Fibroblast of skin of abdomen (primary cell): ENCODE measurements at places on chromosomes 7 and 10.

DNA sequence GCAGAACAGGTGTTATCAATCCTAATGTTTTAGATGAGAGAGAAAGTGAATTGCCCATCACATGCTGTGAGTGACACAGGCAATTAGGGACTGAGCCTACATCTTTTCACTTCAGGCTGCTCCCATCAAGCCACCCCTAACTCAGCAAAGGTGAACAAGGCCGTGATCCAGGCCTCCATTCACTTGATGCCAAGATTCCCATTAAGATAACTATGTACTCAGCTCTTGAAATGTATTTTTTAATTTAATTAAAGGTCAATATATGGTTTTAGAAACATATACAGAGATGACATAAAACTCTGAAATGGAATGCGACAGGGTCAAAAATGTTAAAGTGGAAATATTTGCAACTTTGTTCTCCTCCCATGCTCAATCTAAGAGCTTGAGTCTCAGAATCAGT is 27.9 kb upstream of the UBE2H start:
- DNase-seq, result no peak

GRCh38 chr7:101558742-101559325 is 70.3 kb downstream of the MYL10 start:
- DNase-seq, result no peak

GRCh38 chr7:106595922-106596321 is 65.0 kb downstream of the CCDC71L start:
- no peak for DNase-seq

GRCh38 chr7:33534833-33535232 is 370.5 kb upstream of the BMPER start:
- peak; percentile 86 for DNase-seq

DNA sequence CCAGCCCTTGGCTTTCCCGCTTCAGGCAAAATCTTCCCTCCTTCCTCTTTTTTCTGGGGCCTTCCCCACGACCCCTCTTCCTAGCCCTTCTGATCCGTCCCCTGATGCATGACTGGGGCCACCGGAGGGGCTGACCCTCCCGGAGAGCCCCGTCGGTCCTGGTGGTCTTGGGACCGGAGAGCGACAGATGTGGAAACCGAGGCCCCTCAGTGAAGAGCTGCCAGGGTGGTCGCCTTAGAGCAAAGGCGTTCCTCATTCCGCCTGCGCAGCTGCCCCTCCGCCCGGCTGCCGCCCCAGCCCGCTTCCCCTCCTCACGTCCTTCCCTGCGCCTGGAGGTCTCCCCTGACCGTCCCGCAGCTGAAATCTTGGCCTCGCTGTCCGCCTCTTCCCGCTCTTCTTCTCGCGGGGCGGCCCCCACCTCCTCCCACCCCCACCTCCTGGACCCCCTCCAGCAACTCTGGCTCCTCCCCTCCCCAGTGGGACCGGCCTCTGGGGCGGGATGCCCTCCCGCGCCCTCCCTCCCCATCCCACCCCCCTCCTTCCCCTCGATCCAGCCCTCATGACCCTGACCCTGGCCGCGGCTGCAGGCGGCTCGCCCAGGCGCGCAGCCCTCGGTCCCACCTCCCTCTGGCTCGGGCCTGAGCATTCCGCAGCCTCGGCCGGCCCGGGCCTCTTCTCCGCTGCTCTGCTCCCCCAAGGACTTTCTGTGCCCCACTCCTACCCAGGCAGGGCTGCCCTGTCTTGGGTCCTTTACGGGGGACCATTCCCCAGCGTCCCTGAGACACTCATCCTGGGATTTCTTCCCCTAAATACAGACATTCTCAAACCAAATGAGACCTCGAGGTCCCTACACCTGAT is at the start of gene RARRES2:
TSS of gene RARRES2 (minus strand) at position 367 of the 858 bp plus-strand sequence. CDS start 1,020 bp downstream, outside the sequence.
- no peak for DNase-seq

DNA sequence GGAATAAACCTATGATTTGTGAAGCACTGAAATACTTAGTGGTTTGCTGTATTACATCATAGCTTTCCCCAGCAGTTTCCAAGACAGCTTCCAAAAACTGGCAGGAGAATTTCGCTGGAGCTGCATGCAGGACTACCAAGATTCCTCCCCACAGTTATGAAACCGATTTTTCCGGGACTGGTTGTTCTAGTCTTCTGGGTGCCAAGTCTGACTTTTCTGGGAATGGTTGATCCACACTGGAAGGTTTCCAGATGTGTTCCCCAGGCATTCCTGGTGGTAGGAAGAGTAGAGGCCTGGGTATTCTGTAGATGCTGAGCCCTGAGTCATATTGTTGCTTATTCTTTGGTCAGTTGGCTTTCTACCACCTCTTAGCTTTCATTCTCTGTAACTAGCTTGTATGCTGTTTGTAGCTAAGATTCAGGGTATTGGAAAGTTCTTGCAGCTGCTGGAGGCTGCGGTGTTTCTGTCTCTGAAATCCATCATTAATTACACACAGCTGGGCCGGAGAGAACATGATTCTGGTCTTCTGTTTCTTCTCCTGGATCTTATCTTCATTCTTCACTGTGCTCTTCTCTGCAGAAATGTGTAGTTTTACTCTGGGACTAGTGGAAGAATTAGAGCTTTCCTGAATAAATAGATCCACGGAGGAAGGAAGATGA is 6.3 kb downstream of the ABCC2 start:
- DNase-seq, result peak; percentile 98

GRCh38 chr10:92574548-92575261 is 812 bp upstream of the IDE start:
- peak; percentile 56 for DNase-seq

- no peak for DNase-seq
Observed at GRCh38 chr10:639751-640672, 49.5 kb downstream of the DIP2C start.

DNA sequence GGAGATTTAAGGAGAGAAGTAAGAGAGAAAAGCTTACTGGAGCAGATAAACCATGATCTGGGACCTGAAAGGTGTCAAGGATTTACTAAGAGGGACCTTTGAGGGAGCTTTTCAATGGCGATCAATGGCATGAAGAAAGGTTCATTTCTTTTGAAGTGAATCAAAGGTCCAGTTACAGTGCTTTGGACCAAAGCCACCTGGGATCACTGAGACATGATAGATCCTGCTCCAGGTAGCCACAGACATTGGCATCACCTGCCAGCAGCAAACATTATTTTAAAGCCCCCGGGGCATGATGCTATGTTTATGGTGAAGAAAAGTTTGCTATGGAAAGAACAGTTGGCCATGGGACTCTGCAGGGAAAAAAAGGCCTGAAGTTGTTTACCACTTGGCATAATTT is 109.4 kb downstream of the SLC25A13 start:
- no peak for DNase-seq

GRCh38 chr10:123999956-124000615 is 93.3 kb downstream of the CHST15 start:
- no peak for DNase-seq

DNA sequence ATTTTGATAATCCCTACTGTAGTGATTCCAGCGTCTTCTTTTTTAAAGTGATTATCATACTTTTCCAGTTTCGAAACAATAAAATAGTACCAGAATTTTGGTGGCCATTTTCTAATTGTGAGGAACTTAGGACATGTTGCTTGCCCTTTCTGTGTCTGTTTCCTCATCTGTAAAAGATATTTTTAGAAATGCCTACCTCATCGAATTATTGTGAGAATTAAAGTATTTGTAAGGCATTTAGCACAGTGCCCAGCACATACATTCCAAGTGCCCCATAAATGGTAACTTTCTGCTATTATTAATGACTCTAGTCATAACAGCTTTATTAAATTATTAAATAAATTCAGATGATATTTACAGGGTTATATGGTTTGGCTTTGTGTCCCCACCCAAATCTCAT is 3.7 kb downstream of the CFAP69 start:
- DNase-seq, result no peak

GRCh38 chr10:111481261-111481826 is 404.5 kb downstream of the ADRA2A start:
- peak; percentile 51 for DNase-seq

DNA sequence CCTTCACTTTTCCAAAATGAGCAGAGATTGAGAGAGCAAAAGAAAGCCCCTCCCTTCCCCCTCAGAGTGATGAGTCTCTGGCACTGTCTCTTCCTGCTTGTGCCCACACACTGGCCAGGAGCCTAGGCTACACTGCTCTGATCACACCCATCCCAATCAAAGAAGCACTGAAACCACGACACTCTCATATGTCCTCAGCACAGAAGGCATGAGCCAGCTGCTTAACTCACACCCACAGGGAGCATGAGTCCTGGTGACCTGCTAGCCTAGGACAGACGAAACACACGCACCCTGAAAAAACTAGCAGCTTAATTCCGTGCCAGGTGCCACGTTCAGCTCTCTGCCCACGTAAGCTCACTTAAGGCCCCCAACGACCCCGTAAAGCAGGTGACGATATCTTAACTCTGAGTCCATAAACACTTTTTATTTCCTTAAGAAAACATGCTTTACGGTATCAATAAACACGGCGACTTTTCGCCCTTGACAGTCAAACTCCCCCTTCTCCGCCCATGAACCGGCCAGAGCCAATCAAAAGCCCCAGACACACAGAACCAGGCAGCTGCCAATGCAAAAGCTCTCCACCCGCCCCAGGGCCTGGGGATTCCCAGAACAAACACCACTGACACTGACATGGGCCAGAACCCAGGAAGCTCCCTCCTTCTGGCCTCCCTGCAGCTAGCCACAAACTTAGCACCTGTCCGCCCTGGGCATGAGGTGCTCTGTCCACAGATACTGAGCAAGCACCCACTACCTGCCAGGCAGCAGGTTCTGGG is 69.0 kb downstream of the TNRC18 start:
- DNase-seq, result no peak

DNA sequence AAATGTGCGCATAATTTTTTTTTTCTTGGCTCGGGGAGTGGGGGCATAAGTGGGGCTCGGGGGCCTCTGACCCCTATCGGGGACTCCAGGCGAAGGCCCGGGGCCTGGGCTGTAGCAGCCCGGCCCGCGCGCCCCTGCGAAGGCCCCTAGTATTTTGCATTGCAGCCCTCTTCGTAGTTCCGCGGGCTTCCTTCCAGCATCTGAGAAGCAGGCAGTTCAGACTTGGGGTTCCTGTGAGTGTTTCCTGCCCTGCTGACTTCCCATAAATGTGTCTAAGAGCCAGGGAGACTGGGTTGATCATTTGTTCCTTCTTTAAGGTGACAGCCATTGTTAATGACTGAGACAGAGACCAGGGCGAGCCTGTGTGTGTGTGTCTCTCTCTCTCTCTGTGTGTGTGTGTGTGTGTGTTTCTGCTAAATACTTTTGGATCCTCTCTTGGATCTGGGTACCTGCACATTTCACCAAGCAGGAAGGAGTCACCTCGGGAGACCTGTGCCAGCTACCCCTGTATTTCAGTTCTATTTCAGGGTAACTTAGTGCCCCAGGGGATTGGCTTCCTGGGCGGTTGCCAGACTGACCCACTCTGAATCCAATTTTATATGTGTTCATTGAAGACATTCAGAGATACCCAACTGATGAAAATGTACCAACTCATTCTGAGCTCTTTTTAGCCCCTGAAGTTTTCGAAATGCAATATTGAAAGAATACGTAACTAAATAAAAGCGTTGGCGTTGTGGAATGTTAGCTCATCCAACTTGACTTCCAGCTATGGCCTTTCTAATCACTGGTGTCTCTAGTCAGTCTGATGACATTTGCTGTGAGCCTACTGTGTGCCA is 805 bp downstream of the MSRB2 start:
- DNase-seq, result peak; percentile 67

DNA sequence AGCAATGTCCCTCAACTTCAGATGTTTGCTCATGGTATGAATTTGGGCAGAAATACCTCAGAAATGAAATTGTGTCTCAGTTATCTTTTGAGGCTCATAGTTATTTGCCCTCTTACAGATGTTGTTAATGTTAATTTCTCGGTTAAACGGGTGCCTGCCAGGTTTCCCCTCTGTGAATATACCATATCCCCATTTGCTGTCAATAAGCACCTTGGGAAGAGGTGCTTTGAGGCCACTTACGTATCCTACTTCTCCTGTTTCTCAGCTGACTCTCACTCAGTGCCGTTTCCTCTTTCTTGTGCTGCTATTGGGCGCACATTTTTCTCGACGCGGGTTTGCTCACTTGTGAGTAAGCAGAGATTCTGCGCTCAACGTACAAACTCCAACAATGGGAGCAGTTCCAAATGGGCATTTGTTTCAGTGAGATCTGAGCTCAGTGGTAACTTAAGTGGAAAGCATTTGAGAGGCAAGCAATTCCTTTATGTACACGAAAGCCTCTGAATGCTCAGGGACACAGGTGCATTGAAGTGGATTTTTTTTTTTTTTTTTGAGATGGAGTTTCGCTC is 34.8 kb upstream of the JAKMIP3 start:
- no peak for DNase-seq

GRCh38 chr10:72030762-72031543 is 57.4 kb downstream of the SPOCK2 start:
- DNase-seq, result no peak

- no peak for DNase-seq
Observed at GRCh38 chr7:150997817-150998216, 7.0 kb downstream of the NOS3 start.

GRCh38 chr10:8032558-8032957 is 21.9 kb upstream of the GATA3 start:
- DNase-seq, result no peak

- DNase-seq, result no peak
Observed at GRCh38 chr10:114392112-114392835, 12.0 kb downstream of the AFAP1L2 start.

DNA sequence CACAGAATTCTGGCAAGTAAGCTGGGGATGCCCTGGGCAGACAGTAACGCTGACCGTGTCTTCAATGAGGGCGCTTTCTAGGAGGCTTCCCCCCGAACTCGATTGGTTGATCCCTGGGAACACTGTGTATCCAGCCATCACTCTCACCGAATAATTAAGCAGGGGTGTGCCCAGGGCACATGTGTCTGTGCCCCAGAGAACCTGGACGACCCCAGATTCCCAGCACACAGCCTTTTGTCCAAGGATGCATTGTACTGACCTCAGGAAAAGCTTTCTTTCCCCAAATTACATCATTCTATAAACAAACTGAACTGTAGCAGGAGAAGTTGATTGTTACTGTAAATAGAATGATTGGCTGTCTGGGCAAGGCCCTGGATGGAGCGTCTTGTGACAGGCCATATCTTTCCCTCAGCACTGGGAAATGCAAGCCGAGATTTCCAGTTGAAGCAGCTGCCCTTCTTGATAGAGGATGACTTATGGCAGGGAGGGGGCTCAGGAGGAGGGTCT is 6.6 kb upstream of the DEPP1 start:
- no peak for DNase-seq

- peak; percentile 42 for DNase-seq
Observed at GRCh38 chr7:105655067-105655466, 73.8 kb upstream of the EFCAB10 start.

DNA sequence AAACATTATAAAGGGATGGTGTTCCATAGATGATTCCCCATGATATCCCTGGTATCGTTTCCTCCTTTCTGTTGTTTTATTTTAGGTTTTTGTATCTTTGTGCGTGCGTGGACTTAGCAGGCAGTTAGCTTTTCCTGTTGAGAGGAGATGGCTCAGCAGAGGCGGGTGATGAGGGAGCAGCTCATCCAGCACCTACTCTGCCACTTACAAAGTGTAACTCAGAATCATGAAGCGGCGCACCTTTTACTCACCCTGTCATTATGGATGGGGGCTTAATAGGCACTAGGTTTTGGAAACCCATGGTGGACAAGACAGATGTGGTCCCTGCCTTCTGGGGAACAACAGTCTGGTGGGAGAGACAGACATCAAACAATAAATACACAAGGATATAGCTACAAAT is 17.1 kb downstream of the FAM241B start:
- no peak for DNase-seq

GRCh38 chr7:11570922-11571550 is 261.0 kb downstream of the THSD7A start:
- DNase-seq, result no peak

- DNase-seq, result no peak
Observed at GRCh38 chr7:101420436-101420835, 57.8 kb downstream of the COL26A1 start.
